Hematopoietic multipotent progenitor cell treated with erythropoietin and hydrocortisone succinate and interleukin-3 and kit ligand, for 4 days (in vitro differentiated cells): ENCODE measurements at places on chromosomes 6 and 20.

GRCh38 chr20:38435555-38435939 lies 419 bp upstream of the SNHG17 start:
- DNase-seq, result no peak

DNA sequence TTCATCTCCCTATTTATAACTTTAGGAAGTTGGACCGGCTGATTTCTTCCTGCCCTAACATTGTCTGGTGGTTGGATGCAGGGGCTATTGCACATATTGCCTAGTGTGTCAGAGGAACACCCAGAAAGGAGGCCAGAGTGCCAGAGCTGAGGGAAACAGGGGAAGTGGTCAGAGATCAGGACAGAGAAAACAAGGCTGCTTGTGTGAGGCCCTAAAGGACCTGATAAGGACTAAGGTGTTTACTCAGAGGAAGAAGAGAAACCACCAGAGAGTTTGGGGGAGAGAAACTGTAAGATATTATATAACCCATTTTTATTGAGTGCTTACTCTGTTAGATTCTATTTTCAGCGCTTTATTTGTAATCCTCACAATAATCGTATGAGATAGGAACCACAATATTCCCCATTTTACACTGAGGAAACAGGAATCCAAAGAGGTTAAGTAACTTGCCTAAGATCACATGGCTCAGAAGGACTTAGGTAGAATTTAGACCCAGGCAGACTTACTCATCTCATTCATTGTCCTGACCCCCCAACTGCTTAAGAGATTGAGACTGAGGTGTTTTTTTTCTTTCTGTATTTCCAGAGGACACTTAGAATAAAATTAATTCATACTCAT lies 54.0 kb upstream of the REV3L start:
- DNase-seq, result peak; percentile 87

DNA sequence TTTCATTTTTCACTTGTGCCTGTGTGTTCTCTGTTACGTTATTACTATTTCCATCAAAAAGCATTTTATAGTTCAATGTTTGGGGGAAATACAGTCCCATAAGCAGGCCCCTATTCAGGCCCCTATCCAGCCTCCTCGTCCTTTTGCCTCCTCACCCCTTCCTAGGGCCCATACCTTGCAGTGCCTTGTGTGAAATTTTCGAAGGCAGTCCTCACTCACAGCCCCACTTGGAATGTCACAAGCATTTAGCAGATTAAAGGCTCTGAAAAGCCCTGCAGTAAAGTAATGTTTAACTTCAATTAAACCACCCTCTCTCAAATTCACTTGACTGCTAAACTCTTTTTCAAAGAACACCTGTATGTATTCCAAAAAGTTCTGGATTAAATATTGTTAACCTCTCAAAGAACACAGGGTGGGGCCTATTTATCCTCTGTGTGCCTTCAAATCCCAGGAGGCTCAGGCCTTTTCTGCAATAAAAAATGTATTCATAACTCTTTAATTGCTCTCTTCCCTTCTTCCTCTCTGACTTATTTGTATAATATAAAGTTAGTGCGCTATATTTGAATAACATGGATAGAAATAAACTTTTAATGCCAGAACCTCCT lies 202.5 kb downstream of the FOXA2 start:
- no peak for DNase-seq

DNA sequence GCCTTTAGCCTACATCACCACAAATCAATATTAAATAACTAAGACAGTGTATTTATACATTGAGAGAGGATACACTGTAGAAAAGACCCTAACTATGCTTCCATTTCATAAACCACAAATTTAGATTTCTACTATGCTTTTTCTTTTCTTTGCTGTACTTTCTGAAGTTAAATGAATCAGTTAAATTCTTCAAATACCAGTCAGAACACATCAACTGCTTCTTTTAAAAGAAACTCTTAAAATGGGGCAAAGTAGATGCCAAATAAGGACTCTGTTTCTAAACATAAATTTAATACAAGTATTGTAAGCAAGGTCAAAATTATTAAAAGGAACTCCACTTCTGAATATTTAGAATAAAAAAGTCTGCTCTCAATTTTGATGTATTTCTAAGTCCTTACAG lies 76.9 kb downstream of the GMDS start:
- no peak for DNase-seq

DNA sequence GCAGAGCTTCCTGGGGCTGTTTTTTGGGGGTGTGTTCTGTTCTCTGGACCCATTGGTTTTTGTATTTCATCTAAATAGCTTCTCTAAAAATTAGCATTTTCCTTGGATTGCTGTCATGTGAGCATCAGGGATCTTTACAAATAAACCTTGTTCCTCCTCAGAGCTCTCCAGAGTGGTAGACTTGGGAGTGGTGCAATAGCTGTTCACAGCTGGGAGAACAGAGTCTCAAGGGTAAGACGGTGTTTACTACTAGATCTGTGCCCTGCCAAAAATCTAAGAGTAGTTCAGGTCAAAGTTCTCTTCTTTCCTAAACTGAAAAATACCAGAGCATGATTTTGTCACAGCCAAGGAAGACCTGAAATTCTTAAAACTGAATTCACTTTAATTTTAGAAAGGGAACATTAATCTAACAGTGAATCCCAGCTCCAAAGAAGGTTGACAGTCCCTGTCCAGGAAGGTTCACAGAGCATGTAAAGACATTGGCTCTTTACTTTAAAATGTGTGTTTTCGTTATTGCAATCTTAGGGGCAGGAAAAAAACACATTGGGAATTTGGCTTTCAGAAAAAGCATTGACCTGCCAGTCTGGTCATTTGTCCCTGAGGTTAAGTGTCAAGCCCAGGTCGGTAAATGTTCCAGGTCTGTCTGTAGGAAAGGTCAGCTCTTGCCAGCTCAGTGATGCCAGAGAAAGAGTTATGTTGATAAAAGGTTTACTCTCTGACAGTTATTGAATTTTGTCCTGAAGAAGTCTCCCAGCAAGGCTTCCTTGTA lies 43.3 kb downstream of the VAPB start:
- DNase-seq, result no peak
